ENCODE measurements at places on chromosomes 3 and 15.
A peak's percentile ranks its signal among the peaks of the same experiment; 100 is the strongest.

- no peak for DNase-seq
Measured at GRCh38 chr15:38486936-38487335, 33.0 kb downstream of the FAM98B start.

DNA sequence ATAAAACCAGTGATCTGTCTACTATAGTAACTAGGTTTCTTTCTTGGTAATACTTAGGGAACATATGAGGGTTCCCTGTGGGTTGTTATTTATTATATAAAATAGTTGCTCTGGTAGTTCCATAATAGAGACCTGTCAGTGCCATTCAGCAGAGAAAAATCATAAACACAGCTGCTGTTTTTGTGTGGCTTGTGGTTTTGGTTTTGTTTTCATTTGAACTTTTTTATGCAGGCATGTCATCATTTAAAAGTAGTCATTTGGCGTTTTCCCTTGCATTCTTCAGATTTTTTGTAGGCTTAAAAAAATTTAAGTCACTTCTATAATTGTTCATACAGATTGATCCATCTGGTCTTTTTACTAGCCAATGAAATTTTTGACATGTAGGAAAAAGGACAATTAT, 47.9 kb downstream of the PIK3CA start:
- DNase-seq, result no peak

DNA sequence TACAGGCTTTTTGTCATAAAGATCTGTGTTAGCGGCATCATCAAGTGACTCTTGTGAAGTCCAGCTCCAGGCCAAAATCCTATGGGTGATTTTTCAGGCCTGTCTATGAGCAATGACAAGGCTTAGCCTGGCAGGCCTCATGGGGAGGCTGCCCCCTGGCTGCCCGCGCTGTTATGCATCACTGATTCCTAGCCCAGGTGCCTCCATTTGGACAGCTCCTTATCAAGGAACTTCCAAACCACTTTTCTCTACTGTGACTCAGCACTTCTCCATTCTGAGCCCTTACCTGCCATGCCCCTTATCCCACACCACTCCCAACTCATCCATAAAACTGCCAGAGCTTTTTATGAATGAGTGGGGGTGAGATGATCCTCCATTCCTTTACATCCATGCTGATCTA, 91.5 kb upstream of the C3orf80 start:
- DNase-seq, result peak; percentile 46

GRCh38 chr3:196164576-196164975, 46.6 kb downstream of the ZDHHC19 start:
- no peak for DNase-seq

All from hematopoietic multipotent progenitor cell treated with erythropoietin and hydrocortisone succinate and interleukin-3 and kit ligand, for 8 days (in vitro differentiated cells).